ENCODE measurements at places on chromosomes 4 and X.

DNA sequence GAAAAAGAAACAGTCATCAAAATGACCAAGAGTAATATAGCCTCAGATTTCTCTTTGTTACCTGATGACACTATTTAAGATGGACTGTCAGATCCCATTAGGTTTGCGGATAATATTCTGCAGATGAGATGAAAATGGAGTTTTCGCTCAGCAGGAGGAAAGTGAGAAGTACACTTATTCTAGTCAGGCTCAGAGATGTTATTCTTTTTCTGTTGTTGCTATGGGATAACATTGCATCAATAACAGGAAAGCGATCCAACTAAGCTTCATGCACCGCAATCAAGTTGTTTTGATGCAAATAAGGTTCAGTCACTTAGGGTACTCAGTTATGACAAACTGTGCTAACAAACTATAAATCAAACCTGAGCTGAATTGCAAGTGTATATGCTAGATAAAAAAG lies 415.0 kb downstream of the CCSER1 start:
- no peak for DNase-seq

DNA sequence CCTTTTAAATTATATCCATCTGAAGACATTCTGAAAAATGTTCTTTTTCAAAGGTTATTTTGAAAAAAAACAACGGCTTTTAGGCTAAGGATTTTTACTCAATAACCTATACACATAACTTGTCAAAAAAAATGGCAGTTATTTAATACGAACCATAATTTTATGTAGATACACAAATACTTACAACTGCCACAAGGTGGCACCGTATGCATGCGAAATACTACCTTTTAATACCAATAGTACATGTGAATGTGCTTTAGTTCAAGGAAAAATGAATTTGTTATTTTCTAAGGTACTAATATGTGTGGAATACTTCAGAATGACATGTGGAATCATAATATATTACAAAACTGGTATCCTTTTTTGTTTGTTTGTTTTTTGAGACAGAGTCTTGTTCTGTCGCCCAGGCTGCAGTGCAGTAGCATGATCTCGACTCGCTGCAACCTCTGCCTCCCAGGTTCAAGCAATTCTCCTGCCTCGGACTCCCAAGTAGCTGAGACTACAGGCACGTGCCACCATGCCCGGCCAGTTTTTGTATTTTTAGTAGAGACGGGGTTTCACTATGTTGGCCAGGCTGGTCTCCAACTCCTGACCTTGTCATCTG lies 4.6 kb upstream of the MAD2L1 start:
- peak; percentile 72 for DNase-seq

DNA sequence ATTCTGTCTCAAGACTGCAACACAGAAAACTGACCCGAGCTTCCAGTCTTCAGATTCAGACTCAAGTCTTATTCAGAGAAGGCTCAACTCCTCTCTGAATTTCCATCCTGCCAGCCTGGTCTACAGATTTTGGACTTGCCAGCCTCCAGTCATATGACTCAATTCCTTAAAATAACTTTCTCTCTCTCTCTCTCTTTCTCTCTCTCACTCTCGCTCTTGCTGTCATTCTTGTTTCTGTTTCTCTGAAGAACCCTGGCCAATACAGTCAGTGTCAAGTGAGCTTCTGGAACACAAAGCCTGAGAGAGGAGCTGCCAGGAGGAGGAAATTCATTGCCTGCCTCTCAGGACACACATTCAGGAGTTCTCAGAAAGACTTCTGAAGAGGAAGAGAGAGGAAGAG lies 154.9 kb downstream of the PARM1 start:
- no peak for DNase-seq

GRCh38 chr4:32775049-32775448 lies 2054.9 kb downstream of the PCDH7 start:
- DNase-seq, result peak; percentile 2

DNA sequence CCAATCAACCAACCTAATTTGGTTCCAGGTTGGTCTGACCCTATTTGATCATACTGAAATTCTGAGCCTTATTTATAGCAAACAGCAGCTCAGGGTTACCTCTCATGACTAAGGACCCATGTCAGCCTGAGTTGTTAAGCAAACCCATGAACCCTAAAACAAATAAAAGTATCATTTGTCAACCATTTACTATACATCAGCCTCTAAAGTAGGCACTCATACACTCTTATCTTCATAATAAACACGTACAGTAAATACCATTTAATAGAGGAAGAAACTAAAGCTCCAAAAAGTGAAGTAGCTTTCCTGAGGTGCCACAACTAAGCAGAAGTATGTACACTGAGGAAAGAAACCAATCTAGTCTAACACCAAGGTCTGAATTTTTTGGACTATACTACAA lies 25.2 kb downstream of the MANBA start:
- DNase-seq, result no peak

- no peak for DNase-seq
Observed at GRCh38 chr4:136793848-136794247, 738.4 kb downstream of the PCDH18 start.

DNA sequence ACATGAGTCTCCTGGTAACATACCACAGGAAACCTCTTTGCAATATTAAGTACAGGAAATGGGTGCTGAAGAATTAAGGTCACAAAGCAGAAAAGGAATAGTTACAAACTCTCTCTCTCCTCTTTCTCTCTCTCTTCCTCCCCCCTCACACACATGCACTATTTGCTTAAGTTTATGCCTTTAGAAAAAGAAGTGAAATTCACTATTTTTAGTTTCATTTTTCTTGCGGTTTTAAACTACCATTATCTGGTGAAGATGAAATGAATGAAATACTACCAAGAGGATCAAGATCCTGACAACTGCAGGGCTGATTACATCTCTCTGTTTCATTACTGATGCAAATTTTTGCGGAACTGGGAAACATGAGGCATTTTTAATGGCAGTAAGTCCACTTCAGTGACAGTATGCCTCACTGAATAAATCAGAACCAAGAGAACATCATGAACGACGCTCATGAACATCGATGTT lies 64.3 kb upstream of the FTHL17 start:
- DNase-seq, result no peak

GRCh38 chrX:15334561-15334960 lies 762 bp downstream of the PIGA start:
- DNase-seq, result no peak

DNA sequence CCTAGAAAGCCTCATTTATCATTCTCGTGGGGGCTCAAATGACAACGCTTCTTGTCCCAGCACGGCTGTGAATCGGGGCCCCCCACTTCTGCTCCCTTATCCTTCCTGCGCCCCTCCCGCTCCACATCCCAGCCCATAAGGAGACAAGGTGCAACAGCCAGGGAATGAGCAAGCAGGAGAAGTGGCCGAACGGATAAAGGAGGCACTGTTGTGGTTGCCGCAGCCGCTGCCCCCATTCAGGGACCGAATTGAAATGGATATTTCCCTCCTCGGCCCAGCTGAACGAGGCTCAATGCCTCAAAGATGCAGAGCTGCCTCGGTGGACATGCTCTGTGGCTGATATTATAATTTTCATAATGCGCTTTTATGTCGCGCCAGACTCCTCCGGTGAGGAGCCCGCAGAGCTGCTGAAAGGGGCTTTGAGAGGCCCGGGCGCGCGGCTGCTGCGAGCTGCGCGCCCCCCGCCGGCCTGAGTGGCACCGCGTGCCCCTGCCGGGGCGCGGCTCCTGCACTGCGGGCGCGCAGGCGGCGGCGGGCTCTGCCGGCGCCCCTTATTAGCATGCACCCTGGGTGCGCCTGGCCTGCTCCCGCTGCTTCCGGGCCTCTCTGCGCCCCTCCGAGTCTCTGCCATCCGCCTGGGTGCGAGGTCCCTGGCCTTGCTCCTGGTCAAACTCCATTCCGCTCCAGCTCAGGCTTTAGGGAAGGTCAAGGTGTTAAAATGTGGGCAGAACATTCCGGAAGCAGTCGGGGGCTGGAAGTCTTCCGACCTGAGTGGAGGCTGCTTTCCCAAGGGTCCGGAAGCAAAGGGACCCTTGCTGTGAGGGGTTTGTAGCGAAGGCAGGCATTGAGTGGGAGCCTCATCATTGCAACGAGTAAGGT lies 68.2 kb upstream of the TMEM33 start:
- peak; percentile 12 for DNase-seq

DNA sequence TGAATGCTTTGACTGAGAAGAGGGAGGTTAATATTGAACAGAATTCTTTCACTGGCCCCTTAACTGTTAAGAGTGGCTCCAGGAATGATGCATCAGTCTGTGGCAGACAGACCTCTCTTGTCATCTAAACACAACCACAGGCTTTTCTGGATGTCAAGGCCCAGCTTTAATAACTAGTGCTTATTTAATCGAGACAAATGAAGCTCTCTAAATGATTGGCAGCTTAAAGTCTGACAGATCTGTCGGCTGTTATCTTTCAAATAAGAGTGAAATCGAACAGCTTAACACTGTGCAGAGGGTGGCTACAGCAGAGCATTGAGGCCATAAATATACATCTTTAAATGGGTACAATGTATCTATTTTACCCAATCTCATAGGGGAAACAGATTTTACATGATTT lies 500.8 kb upstream of the PABPC4L start:
- DNase-seq, result no peak

DNA sequence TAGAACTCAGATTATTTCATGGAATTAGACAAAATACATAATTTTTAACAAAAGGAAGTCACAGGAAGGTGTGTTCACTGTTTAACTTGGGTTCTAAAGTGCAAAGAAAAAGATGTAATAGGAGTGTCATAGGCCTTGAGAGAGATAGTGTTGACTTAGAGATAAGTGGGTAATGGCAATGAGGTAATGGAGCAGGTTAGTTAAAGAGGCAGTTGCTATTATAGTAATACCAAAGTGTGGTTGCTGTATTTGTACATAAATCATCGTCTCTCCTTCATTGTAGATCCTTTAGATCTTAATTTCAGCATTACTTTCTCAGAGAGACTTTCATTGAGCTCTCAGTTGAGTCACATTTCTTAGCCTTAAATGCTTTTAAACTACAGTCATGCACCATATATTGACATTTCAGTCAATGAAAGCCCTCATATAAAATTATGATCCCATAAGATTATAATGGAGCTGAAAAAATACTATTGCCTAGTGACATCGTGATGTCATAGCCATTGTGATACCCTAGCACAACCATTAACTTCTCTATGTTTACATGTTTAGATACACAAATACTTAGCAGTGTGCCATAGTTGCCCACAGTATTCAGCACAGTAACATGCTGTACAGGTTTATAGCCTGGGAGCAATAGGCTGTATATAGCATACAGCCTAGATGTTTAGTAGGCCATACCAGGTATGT lies 245.4 kb downstream of the ADGRL3 start:
- no peak for DNase-seq

DNA sequence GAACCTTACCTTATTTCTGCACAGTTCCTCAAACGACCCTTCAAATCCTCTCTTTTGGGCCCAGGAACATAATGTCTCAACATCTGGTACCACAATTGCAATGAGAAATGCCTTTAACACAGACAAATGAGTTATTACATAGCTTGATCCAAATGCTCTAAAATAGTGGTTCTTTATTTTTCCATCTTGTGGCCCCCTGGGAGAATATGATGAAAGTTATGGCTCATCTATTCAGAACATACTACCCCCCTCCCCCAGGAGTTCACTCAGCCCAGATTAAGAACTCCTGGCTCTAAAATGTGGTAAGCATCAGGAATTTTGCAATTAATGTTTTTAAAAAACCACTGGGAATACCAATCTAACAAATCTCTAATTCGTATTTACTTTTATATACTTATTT lies 23.9 kb upstream of the CENPU start:
- no peak for DNase-seq

- DNase-seq, result no peak
Observed at GRCh38 chrX:24268786-24269185, 45.1 kb downstream of the SUPT20HL2 start.

DNA sequence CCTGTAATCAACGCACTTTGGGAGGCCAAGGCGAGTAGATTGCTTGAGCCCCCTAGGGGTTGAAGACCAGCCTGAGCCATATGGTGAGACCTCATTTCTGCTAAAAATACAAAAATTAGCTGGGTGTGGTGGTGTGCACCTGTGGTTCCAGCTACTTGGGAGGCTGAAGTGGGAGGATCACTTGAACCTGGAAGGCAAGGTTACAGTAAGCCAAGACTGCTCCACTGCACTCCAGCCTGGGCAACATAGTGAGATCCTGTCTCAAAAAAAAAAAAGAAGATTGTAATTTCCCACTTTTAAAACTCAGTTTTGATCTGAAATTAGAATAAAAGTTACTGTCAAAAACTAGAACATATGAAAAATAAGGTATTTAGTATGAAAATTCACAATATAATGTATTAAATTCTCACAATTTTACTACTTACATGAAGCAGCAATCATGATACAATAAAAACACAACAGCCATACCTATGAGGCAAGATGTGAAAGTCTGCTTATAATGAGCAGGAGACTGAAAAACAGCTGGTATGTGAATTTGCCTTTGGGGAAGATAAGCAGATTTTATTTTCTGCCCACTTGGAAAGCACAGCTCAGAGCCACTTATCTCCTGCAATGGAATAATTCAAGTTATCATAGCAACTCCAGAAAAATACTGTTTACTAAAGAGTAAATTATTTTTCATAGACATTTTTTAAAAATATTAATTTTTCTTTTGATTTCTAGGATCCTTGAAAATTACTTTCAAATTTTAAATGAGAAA lies 50.6 kb downstream of the ZGRF1 start:
- DNase-seq, result no peak

DNA sequence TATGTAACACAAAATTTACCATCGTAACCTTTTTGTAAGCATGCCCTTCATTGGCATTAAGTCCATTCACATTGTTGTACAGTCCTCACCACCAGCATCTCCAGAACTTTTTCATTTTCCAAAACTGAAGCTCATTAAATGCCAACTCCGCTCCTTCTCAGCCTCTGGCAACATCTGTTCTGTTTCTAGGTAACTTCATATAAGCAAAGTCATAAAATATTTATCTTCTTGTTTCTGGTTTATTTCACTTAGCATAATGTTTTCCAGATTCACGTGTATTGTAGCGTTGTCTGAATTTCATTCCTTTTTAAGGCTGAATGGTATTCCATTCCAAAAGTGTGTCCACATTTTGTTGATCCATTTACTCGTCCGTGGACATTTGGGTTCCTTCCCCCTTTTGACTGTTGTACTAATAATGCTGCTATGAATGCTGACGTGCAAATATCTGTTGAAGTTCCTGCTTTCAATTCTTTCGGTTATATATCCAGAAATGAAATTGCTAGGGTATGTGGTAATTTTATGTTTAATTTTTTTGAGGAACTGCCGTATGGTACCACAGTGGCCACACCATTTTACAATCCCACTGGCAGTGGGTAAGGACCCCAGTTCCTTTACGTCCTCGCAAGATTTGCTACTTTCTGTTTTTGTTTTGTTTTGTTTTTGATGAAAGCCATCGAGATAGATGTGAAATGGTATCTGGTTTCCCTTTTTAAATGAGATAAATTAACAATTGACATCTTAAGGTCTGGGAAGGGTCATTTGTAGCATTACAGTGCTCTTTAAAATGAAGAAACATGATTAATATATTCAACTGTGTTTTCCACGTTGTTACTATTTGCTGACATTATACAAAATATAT lies 63.4 kb downstream of the PTTG2 start:
- DNase-seq, result no peak

GRCh38 chr4:174928174-174928573 lies 10.0 kb downstream of the ADAM29 start:
- no peak for DNase-seq

Data from midbrain (tissue), 1 donor.